Head of caudate nucleus (tissue), 42 donors: ENCODE measurements at places on chromosomes 3 and 15.

DNA sequence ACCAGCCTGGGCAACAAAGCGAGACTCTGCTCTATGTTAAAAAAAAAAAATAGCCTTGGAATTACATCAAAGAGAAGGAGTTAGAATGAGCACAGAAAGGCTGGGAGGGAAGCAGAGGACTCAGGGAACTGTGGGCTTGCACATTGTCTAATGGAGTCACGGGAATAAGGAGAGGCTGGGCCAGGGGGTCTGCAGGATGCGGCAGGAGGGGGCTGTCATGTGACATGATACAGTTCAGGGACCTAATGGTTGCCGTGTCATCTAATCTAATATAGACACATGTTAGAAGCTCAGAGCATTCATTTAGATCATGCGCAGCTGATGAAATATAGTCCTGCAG is 32.5 kb downstream of the GRK7 start:
- DNase-seq: no peak

- no peak for DNase-seq
Observed at GRCh38 chr3:45947361-45947760, 4.1 kb downstream of the CXCR6 start.

DNA sequence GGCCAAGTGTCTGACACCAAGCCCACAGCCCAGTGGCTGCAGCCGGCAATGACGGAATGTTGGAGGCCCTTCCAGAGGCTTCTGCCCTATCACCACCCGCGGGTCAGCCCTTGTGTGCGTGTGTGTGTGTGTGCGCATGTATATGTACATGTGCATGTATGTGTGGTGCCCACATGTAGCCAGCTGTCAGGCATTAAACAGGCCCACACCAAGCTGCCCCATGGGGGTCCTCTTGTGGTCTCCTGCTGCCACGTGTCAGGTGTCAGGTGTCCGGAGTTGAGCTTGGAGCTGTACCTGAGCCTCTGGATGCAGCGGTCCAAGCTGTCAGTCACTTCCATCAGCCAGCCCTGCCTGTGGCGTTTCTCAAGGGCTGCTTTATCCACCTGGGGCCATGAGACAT is 13.9 kb downstream of the UROC1 start:
- DNase-seq: no peak

DNA sequence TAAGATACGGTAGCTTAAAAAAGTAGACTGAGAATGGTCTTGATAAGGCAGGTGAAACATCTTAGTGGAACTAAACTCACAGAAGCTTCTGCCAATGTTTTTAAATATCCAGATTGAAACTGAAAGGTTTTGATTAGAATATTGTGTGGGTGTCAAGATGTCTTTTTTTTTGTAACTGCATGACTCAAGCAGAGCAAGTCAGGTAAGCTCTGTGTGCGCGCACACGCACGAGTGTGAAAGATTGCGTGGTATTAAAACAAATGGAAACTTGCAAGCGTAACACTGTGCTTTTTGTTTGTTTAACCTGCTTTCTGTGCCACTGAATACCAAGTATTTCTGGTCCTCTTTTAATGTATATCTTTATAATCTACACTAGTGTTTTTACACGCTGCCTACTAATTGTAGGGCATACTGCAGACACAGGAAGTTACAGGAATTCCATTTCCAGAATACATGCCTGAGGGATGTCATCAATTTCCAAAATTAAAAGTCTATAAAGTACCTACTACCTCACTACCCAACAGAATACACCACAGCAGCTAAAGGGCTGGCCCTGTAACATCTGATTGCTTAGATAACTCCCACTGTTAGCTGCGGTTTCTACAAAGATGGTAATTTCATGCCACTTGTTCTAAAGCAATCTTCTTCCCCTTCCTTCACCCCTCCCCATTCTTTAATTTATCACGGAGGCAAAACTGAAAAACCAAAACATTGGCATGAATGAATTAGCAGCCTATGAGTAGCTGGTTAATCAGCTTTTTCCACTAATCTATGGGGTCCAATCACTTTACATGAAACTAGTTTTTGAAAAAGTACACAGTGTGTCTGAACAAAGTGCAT is 472.8 kb downstream of the SHQ1 start:
- no peak for DNase-seq

DNA sequence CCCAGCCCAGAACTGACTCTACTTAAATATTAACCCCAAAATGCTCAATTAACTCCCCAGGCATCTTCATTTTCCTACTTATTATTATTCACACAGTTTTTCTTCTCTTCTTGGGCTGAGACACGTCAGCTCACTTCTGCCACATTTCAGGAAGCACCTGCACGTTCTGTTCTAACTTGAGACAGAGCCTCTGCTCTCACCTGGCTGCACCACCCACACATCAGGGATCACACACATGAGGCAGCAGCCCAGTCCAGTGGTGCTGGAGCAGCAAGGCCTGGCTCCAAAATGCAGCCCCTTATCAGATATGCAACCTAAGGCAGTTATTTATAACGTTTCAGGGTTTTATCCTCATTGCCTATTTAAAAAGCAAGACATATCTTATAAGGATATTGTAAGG is 127.5 kb downstream of the OSBPL10 start:
- DNase-seq: no peak

- DNase-seq: no peak
Observed at GRCh38 chr3:132904-133303, 63.7 kb upstream of the CHL1 start.

DNA sequence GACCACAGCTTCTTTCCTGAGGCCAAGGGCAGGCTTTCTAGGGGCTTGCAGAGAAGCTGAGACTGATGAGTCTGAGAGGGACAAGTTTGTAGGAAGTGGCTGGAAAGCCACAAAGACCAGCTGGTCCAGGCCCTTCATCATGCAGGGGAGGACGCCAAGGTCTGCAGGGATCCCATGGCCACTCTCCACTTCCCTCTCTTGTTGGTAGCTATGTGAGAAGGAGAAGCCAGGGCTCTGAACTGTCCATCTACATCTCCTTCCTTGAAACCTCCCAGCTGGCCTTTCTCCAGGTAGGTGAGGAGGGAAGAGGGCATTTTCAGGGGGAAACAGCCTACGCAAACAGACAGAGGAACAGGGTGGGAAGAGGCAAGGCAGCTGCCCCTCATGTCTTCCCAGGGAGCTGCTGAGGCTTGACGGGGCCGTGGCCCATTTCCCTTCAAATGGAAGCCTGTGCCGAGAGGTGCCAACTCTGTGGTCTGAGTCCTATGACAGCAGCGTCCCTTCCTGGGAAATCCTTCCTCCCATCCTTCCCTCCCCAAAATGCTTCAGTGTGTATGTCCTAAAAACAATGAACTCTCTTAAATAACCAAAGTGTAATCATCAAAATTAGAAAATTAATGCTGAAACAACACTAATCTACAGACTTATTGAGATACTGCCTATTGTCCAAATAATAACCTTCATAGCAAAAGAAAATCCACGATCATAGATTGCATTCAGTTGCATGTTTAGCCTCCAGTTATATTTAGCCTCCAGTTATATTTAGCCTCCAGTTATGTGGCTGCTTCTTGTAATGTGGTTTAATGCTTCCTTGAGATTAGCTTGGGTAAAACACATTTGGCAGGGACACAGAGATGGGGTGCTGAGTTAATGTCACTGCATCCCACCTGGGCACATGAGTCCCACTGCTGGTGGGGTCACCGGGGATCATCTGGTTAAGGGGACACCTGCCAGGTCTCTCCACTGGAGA is 36.0 kb downstream of the GNB5 start:
- DNase-seq: no peak

DNA sequence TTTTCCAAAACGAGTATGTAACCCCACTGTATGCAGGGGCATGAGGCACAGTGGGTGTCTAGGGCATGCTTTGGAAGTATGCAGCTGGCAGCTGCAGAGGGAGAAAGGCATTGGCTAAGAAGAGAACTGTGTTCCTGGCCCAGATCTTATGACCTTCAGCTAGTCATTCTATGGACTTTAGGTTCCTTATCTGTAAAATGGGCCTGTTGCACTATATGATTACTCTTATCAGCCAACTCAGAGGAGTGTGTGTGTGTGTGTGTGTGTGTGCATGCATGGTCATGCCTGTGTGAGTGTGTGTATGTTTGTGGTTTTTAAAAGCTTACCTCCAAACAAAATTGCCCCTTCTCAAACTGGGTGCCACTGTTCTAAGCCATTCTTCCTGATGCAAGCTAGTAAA is 27.4 kb upstream of the CHST2 start:
- no peak for DNase-seq

GRCh38 chr15:62462721-62463120 is 297.6 kb upstream of the C2CD4B start:
- no peak for DNase-seq

- DNase-seq: no peak
Observed at GRCh38 chr3:195111766-195112165, 159.2 kb downstream of the XXYLT1 start.

GRCh38 chr3:33789183-33789954 is 9.1 kb upstream of the PDCD6IP start:
- no peak for DNase-seq

GRCh38 chr3:19155375-19155774 is 7.1 kb downstream of the KCNH8 start:
- no peak for DNase-seq

DNA sequence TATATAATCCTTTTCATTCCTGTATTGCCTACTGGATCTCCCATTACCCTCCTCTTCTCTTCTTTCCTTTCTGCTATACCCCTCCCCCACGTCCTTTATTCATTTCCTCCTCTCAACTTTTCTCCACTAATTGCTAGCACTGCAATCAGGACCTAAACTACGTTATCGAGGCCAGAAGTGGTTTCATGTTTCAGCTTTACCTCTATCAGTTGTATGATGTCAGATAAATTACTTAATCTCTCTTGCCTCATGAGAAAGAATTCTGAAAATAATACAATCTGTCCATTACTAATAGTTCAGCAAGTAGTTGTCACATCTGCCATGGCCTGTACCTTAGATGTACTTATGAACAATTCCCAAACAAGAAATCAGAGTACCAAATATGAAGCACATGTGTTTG is 10.6 kb downstream of the POPDC2 start:
- DNase-seq: no peak

GRCh38 chr3:154734468-154734867 is 304.5 kb upstream of the GPR149 start:
- DNase-seq: peak; percentile 30

GRCh38 chr3:187085933-187086332 is 53.4 kb downstream of the RPL39L start:
- no peak for DNase-seq

DNA sequence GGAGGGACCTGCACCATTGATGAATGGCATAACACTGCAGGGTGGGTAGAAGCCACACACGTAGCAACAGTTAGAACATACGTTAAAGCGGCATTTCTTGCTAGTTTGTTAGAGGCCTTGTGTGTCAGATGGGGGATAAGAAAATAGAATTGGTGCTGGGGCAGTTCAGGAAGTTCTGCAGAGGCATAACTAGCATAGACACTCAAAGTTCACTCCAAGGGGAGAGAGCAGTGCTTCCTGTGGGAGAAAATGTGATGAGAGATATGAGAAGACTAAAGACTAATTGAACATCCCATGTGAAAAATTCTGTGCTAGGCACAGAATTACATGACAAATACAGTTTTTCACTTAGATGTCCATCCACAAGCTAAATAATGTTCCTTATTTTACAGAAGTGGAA is 327.1 kb downstream of the ZNF621 start:
- DNase-seq: no peak

DNA sequence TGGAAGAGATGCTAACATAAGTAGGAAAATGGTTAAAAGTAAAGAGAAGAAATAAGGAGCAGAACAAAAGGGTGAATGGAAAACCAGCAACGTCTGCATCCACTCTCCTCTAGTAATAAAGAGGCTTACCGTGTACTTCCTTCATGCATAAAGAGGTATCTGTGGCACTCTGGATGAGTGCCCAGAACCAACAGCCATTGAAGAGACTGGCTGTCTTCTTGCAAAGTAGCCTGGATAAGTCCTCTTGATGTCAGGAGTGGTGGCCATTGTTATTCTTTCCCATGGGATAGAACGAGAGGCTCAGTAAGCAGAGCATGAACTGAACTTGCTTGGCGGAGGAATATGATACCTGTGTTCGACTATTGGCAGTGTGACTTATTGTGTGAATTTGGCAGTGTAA is 186.2 kb upstream of the RASGRP1 start:
- no peak for DNase-seq

DNA sequence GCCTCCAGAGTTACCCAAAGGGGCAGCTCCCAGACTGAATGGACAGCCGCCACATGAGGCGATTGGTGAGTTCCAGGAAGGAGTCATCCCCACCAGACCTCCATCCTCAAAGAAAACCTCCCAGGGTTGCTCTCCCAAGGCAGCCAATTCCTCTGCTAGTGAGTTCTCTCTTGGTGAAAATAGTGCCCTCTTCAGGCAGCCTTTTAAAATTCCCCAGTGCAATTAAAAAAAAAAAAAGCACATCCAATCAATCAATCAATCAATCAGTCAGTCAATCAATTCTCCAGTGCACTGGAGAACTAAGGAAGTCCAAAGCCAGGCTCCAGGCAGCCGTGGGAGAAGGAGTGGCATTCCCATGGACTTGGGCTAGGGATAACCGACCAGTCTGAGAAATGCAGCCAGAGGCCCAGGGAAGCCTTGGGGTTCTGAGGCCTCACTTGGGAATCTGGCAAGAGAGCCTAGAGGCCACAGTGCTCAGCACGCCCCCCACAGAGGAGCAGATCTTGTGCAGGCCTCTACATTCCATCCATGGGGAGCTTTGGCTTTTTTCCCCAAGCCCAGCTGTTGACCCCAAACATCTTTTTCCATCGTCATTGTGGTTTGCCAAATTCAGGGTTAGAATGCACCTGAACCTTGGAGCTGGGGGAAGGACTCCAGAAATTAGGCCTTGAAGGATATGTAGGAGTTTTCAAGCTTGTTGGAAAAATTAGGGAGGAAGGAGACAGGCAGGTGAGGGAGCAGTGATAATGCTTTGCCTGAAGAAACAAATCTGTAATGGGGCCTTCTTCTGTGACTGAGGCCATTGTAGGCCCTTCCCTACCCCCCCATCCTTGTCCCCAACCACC is 4.8 kb downstream of the PAQR5 start:
- DNase-seq: no peak

DNA sequence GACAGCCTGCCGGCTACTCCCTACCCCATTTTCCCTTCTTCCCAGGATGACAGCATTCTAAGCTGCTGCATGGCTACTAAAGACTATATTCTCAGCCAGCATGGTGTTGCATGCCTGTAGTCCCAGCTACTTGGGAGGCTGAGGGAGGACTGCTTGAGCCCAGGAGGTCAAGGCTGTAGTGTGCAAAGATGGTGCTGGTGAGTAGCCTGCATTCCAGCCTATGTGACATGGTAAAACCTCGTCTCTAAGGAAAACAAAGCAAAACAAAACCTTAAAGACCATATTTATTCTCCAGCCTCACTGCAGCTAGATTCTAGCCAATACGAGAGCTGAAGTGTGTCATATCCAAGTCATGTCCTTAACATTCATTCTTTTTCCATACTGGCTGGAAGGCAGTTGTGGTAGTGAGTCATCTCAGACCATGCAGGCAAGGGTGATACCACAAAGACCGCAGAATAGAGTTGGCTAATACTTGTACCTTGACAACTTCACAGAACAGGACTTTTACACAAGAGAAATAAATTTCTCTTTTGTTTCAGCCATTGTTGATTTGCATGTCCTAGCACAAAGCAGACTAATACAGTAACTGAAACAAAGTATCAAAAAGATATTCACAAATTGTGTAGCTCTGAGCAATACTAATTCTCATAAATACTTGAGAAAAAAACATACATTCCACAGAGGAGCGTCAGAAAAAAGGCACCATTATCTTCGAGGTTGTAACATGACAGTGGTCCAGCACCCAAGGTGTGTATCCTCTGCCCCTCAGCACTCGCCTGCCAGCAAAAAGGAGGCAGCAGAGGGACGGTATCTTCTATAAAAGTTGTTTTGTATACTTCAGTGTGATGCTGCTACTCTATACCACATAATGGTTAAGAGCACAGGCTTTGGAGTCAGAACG is 14.8 kb downstream of the PBRM1 start:
- DNase-seq: no peak
